ENCODE measurements at places on chromosomes 2 and 18.

DNA sequence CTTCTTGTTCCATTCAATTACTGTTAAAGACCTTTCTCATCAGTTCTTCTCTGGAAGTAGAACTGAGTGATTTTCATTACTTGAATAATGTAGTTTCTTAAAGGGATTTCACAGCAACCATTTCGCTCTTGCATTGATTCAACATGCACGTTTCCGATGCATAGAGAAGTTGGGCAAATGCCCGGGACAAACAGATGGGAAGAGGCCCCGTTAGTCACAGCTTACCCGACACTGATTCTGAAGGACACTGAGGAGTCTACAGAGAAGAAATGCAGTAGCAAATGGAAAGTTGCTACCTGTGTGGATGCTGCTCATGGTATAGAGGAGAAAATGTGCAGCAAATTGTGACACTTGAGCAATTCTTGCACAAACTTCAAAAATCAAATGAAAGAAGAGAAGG, 32.3 kb upstream of the GCG start:
- DNase-seq: no peak

GRCh38 chr2:68216454-68217310, 35.6 kb downstream of the PPP3R1 start:
- no peak for DNase-seq

GRCh38 chr2:174076040-174076439, 110.9 kb upstream of the SP3 start:
- peak; percentile 89 for DNase-seq

GRCh38 chr2:127182626-127183458, 37.3 kb downstream of the CYP27C1 start:
- DNase-seq: no peak

GRCh38 chr2:72924353-72925240, 7.3 kb downstream of the EMX1 start:
- no peak for DNase-seq

DNA sequence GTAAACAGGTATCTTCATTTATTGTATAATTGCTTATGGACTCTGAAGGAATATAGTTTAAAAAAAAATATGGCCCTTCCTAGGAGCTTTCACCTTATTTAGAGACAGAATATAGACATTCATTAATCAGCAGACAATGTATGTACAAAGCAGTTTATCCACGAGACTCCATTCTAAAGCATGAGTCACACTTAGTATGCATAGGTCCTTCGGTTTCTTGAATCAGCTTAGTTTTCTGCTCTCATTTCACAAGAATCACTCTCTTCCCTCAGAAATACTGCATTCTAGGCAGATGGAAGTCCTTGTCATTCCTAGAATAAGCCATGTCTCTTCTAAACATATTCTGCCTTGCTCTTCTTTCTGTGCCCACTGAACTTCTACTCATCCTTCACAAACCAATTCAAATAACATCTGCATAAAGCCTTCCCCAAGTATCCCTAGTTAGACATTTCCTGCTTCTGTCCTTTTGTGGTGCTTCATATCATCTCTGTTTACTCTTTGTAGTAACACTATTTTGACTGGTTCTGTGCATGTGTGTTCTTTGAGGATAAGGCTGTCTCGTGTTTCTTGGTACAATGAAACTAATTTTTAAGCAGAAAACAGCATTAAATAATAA, 84.5 kb downstream of the PTRHD1 start:
- DNase-seq: peak; percentile 77

- DNase-seq: peak; percentile 93
Measured at GRCh38 chr2:203759690-203760365, 53.4 kb downstream of the CD28 start.

DNA sequence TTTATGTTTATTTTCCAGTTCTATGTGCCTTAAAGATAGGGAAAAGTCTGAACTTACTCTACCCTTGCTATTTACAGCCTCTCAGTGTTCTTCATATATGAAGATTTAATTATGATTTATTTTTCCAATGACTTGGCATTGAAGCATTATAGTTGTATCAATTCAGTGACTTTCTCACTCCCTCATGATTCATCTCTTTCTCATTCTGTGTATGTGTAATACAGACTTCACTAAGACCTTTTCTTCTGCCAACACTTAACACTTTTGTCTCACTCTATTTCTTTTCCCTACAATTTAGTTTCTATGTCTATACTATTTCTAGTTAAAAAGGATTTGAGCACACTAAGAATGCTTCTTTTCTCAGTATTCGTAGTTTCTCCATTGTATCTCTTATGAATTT, 1470.3 kb upstream of the ACVR2A start:
- peak; percentile 47 for DNase-seq
